ENCODE measurements at places on chromosomes 12 and 14.

GRCh38 chr12:53624458-53624857, 1.7 kb downstream of the ATF7 start:
- no peak for DNase-seq

GRCh38 chr12:121483949-121484348, 84.0 kb downstream of the RNF34 start:
- DNase-seq, result no peak

- DNase-seq, result no peak
These were observed 32.3 kb downstream of the BEST3 start for GRCh38 chr12:69666798-69667197.

- no peak for DNase-seq
These were observed 36.8 kb downstream of the CDC42BPB start for GRCh38 chr14:103020271-103021170.

DNA sequence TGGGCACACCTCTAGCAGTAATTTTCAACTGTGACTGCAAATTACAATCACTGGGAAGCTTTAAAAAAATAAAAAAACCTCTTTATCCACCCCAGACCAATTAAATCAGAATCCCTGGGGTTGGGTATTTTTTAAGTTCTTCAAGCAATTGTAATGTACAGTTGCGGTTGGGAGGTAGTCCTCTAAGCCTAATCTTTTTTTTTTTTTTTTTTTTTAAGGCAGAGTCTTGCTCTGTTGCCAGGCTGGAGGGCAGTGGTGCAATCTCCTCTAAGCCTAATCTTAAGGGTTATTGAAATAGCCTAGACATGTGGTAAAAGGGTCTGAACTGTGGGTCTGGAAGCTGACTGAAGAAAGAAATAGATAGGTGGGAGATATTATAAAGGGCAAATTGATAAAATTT, 230.5 kb downstream of the AKAP6 start:
- no peak for DNase-seq

DNA sequence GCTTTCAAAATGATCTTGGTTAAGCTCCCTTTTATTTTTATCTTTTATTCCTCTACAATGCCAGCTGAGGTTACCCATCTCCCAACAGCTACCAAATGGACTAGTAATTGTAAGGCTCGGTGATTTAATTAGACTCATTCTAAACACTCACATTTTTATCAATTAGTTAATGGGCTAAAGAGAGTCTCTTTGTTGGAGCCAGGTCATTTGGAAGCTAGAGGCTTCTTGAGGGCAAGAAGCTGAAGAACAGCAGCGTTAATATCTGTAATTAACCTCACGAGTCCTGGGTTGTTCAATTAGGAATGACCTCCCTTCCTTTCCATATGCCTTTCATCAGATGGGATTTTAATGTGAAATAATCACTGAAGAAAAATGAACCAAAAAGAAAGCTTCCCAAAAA, 56.9 kb downstream of the OTX2 start:
- DNase-seq, result no peak

- no peak for DNase-seq
These were observed 26.8 kb upstream of the IL22 start for GRCh38 chr12:68280240-68280639.

Data from HL-60 (cell line).